Central memory CD4-positive, alpha-beta T cell (primary cell): ENCODE measurements at places on chromosomes 1 and 21.

- no peak for DNase-seq
Measured at GRCh38 chr1:1398677-1399186, 403 bp downstream of the CCNL2 start.

GRCh38 chr1:235597867-235598553 lies 51.6 kb downstream of the GNG4 start:
- no peak for DNase-seq

GRCh38 chr1:234778221-234779159 lies 168.5 kb upstream of the IRF2BP2 start:
- no peak for DNase-seq

DNA sequence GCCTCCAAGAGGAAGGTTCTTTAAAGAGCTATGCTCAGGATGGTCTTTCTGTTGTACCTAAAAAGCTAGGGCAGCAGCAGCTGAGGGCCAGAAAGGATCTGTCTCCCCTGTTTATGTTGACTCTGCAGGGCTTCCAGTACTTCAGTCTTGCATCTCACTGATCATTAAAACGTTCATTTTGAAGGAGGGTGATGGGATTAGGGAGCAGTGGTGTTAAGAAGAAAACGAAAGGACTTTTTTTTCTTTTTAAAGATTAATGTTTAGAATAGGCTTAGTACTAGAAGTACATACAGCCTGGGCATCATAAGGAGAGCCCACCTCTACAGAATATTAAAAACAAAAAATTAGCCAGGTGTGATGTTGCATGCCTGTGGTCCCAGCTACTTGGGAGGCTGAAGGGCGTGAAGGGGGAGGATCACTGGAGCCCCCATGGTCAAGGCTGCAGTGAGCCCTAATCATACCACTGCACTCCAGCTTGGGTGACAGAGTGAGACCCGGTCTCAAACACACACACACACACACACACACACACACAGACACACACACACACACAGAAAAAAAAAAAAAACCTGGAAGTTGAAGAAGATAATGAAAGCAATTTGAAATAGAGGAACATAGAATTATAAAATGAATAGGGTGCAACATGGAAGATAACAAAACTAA lies 2.9 kb downstream of the CR1L start:
- DNase-seq = no peak

DNA sequence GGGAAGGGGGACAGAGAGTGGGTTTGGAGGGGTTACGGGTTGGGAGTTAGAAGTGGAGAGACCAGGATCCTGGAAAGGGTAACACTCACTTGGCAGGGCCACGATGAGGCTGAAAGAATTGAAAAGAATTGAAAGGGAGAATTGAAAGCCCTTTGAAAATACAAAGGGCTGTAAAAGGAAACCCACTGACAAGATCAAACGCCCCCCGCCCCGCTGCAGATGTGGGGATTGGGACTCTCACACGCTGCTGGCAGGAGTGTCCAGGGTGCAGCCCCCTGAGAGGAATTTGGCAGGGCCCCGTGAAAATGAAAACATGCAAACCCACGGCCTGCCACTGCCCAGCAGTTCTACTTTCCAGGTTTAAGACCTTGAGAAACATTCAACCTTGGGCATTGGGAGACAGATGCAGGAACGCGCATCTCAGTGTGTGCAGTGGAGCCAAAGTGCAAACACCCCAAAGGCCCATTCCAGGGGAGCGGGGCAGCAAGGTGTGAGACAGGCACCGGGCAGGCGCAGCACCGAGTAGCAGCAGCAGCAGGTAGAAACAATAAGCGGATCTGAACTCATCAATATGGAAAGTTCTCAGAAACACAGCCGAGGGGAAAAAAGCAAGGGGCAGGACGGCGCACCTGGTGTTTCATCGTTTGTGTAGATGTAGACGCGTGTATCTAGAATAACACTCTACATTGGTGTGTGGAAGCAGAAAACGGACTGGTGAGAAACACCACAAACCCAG lies 8.3 kb upstream of the TNFRSF1B start:
- DNase-seq = no peak

DNA sequence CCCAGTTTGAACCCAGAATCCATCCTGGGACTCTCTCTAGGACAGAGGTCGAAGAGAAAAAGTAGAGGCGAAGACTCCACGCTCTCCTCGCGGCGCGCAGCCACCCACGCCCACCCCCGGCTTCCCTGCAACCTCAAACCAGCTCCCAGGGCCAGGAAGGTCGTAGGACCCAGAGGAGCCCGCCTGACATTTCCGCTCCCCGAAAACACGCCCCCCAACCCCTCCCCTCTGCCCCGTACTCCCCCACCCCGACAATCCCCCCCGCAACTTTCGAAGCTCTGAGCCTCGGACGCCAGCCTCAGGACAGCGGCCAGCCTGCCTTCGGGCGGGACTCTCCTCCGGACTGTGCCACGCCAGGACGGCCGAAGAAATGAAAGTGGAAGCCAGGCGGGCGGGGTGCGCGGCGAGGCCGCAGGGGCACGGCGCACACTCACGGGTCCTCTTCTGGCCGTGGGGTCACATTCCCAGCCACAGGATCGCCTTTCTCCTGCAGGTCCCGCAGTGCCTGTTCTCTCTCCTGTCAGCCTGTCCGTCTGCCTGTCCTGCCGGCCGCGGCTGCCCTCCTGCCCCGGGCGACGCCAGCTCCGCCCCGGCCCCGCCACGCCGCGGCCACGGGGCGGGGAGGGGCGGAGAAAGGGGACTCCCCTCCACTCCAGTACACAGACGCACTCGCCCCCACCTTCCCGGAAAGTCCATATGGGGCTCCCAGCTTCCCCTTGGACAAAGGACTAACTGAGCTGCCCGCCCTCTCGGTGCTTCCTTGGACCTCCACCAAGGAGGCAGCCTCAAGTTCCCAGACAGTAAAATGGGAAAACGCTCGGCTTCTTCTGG lies at the start of gene MOB3C:
MOB3C (minus strand) TSS at position 535 of the 831 bp plus-strand sequence. CDS start 3,490 bp downstream, outside the sequence.
- peak; percentile 56 for DNase-seq
